ENCODE measurements at places on chromosomes 3 and 15. TPM values are rescaled to one million over a fixed set of nuclear protein-coding genes. Genes with fewer than 3 reads are reported as not detected.
A peak's percentile ranks its signal among the peaks of the same experiment; 100 is the strongest.

- no peaks in the 10 kb centered on the region for H3K27me3 ChIP-seq
- no peak overlapping the region for H3K4me3 ChIP-seq
- H3K27ac ChIP-seq: no peak overlapping the region
- DNase-seq: no peak
- no peaks in the 10 kb centered on the region for H3K36me3 ChIP-seq
Measured at GRCh38 chr3:115728013-115728412, 104.7 kb downstream of the GAP43 start.

GRCh38 chr3:153600896-153601295 is 438.9 kb downstream of the RAP2B start:
- no peaks in the 10 kb centered on the region for H3K4me1 ChIP-seq
- no peak for DNase-seq
- H3K4me3 ChIP-seq: no peak overlapping the region
- H3K27ac ChIP-seq: no peak overlapping the region

RLBP1 gene
- not detected for total RNA-seq

GRCh38 chr3:50380405-50381085 is 21.2 kb upstream of the TMEM115 start:
- H3K27me3 ChIP-seq: no peaks in the 10 kb centered on the region
- H3K4me3 ChIP-seq: no peak overlapping the region
- no peak overlapping the region for H3K27ac ChIP-seq
- DNase-seq: no peak
- H3K4me1 ChIP-seq: no peaks in the 10 kb centered on the region

- H3K27me3 ChIP-seq: no peaks in the 10 kb centered on the region
- H3K36me3 ChIP-seq: no peaks in the 10 kb centered on the region
- H3K4me3 ChIP-seq: no peak overlapping the region
- peak overlapping the region; percentile 45 for H3K27ac ChIP-seq
Measured at GRCh38 chr15:99120050-99120777, 15.3 kb downstream of the SYNM start.

UCN2 gene
- total RNA-seq: 1.7 TPM

CTXN2 gene
- total RNA-seq: not detected

LHFPL4 gene
- not detected for total RNA-seq

FBXO40 gene
- total RNA-seq: not detected

DNA sequence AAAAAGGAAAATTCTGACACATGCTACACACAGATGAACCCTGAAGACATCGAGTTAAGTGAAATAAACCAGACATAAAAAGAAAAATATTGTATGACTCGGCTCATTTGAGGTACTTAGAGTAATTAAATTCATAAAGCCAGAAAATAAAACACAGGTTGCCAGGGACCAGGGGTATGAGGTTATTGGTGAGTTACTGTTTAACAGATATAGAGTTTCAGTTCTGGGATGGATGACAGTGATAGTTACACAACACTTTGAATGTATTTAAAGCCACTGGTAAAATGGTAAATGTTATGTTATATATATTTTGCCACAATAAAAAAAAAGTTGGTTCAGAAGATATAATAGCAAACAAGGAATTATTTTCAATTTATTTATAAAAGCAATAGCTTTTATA is 436.1 kb upstream of the WNT5A start:
- H3K4me3 ChIP-seq: no peak overlapping the region
- H3K36me3 ChIP-seq: no peaks in the 10 kb centered on the region
- H3K4me1 ChIP-seq: no peaks in the 10 kb centered on the region
- H3K27me3 ChIP-seq: no peaks in the 10 kb centered on the region

GRCh38 chr3:30607032-30607833 is 832 bp downstream of the TGFBR2 start:
- peaks cover 29% of the 10 kb centered on the region for H3K4me1 ChIP-seq
- DNase-seq: peak; percentile 94
- H3K36me3 ChIP-seq: no peaks in the 10 kb centered on the region
- peak overlapping the region; percentile 94 for H3K4me3 ChIP-seq
- H3K27ac ChIP-seq: peak overlapping the region; percentile 99

ABCC5 gene
- total RNA-seq: 95.7 TPM

GRCh38 chr3:20905210-20905805 is 719.3 kb upstream of the SGO1 start:
- no peaks in the 10 kb centered on the region for H3K27me3 ChIP-seq
- DNase-seq: no peak
- H3K4me1 ChIP-seq: no peaks in the 10 kb centered on the region
- H3K36me3 ChIP-seq: no peaks in the 10 kb centered on the region
- H3K4me3 ChIP-seq: no peak overlapping the region

- no peak for DNase-seq
- H3K36me3 ChIP-seq: no peaks in the 10 kb centered on the region
- H3K4me1 ChIP-seq: no peaks in the 10 kb centered on the region
- no peak overlapping the region for H3K27ac ChIP-seq
Measured at GRCh38 chr3:167829071-167829470, 93.5 kb downstream of the SERPINI1 start.

- no peaks in the 10 kb centered on the region for H3K36me3 ChIP-seq
- H3K27ac ChIP-seq: no peak overlapping the region
- H3K4me1 ChIP-seq: no peaks in the 10 kb centered on the region
Measured at GRCh38 chr3:56826831-56827722, 25.3 kb upstream of the ARHGEF3 start.

DNA sequence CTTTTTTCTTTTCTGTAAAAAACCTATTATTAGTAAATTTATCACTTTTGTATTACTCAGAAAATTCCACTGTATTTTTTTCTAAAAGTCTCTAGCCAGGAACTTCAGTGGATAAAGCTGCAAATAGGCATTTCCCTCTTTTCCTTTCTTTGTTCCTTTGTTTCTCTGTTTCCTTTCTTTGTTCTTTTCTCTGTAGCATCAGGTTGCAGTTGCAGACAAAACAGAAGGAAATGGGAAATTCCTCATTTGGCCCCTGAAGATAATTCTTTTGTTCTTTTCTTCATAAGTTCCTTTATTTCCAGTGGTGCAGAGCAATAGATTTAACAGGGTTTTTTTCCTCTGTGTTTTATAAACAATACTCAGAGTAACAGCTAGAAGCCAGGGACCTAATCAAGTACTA is 416.5 kb downstream of the TBL1XR1 start:
- H3K27ac ChIP-seq: no peak overlapping the region
- H3K27me3 ChIP-seq: no peaks in the 10 kb centered on the region
- H3K36me3 ChIP-seq: no peaks in the 10 kb centered on the region

GRCh38 chr3:190541008-190541407 is 27.1 kb downstream of the IL1RAP start:
- H3K36me3 ChIP-seq: no peaks in the 10 kb centered on the region
- H3K4me1 ChIP-seq: no peaks in the 10 kb centered on the region
- no peak for DNase-seq
- no peak overlapping the region for H3K4me3 ChIP-seq
- no peaks in the 10 kb centered on the region for H3K27me3 ChIP-seq

- H3K36me3 ChIP-seq: no peaks in the 10 kb centered on the region
- H3K27me3 ChIP-seq: no peaks in the 10 kb centered on the region
- no peak for DNase-seq
- no peak overlapping the region for H3K4me3 ChIP-seq
- no peaks in the 10 kb centered on the region for H3K4me1 ChIP-seq
Measured at GRCh38 chr15:72105111-72105510, 12.8 kb downstream of the MYO9A start.

DNA sequence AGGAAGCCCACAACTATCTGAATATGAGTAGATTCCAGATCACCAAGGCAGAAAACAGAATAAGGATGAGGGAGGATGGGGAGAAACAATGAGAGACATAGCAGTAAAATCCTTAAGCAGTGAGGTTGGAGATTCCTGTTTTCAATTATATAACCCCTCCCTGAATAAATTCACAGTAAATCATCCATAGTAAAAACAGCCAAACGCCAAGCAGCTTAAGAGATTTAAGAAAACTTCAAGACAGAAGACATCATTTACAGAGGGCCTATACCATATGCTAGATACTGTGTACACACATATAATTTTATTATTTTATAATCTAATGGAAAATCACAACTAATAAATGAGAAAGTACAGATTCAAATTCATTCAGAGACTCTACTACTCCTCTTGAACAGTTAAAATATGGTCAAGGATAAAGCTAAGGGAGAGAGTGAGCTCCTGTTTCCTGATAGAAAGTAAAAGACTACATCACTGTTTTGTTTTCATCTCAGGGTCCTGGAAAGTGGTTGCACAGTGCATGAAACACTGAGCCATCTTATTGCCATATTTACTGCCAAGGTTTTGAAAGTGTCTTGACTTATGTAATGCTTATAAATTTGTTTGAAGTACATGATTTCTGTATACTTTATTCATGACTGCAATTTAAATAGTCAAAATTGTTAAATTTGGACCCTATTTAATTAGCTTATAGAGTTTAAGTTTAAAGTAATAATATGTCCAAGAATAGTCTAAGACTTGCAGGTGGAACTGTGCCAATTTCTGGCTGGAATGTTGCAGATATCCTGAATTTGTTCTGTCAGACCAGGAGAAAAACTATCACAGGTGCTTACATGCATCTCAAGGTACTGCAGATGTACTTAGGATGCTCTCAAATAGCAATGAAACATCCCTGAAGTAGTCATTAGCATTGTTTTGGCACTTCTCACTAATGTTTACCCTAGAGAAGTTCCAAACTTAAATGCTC is 141.4 kb downstream of the TBL1XR1 start:
- no peak for DNase-seq
- H3K27me3 ChIP-seq: no peaks in the 10 kb centered on the region
- no peaks in the 10 kb centered on the region for H3K36me3 ChIP-seq
- H3K27ac ChIP-seq: no peak overlapping the region
- no peak overlapping the region for H3K4me3 ChIP-seq

DNA sequence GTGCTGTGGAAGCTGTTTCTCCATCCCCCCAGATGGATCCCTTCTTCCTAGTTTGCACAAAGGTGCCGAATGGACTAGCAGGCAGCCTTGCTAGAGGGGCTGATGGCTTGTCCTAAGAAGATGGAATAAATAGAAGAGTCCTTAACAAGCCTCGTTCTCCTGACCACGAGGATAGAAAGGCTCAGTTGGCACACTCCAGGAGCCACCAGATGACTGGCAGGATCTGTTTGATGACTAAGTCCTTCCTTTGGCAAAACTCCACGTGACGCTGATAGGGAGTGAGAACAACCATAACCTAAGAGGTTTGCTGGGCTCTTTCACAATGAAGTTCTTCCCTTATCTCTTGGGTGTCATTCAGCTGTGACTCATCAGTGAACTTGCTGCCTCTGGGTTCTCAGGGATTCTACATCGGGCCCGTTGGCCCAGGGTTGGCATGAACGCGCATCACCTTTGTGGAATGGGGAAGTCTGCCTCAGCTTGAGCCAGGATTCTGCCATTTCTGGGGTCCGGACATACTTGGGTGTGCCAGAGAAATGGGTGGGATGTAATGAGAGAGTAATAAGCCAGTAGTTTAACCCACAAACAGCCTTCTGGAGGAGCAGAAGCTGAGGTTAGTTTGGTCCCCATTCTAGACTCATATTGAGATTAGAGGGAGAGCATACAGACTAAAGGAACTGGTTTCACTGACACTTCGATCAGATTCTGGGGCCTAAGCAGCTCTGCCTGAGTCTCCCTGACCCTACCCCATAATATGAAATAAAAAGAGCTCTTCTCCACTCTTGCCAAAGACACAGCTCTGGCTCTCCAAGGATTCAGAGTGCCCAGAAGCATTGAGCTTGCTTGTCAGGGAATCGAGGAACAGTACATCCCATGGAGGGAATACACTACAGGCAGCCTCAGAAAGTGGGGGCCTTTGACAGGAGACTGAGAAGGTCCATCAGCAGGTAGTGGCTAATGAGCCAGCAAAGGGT is 2.0 kb upstream of the MELTF start:
- DNase-seq: no peak
- peak overlapping the region; percentile 9 for H3K27ac ChIP-seq
- H3K4me3 ChIP-seq: no peak overlapping the region
- peaks cover 8% of the 10 kb centered on the region for H3K4me1 ChIP-seq

- H3K4me3 ChIP-seq: no peak overlapping the region
- no peaks in the 10 kb centered on the region for H3K36me3 ChIP-seq
- no peaks in the 10 kb centered on the region for H3K27me3 ChIP-seq
- DNase-seq: no peak
- no peaks in the 10 kb centered on the region for H3K4me1 ChIP-seq
Measured at GRCh38 chr3:197466586-197467399, 89.0 kb downstream of the BDH1 start.

- no peaks in the 10 kb centered on the region for H3K36me3 ChIP-seq
- H3K4me3 ChIP-seq: no peak overlapping the region
- H3K4me1 ChIP-seq: no peaks in the 10 kb centered on the region
- no peak for DNase-seq
Measured at GRCh38 chr3:117587416-117587815, 877.8 kb downstream of the TUSC7 start.

DUOX1 gene
- 0.54 TPM for total RNA-seq

TMEM266 gene
- not detected for total RNA-seq

- no peak for DNase-seq
- H3K4me3 ChIP-seq: no peak overlapping the region
- no peaks in the 10 kb centered on the region for H3K27me3 ChIP-seq
- no peak overlapping the region for H3K27ac ChIP-seq
- H3K36me3 ChIP-seq: no peaks in the 10 kb centered on the region
Measured at GRCh38 chr3:12750223-12750622, 8.8 kb downstream of the TMEM40 start.

TMEM207 gene
- not detected for total RNA-seq

DNA sequence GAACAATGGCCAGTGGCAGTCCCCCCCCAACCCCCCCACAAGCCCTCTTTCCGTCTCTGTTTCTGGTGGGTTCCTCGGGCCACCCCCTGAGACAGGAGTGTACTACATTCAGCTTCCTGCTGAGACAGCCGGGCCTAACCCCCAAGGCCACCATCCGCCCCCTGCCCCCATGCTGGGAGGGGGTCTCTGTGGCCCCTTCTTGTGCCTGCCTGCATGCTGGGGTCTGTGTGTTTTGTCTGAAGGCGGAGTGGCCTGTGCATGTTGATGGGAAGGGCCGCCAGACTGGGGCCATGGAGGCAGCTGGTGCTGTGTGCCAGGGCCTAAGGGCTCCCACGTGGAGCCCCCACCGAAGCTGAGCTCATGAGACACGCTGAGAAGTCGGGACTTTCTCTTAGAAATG is 26.6 kb downstream of the PLXNA1 start:
- no peak for DNase-seq
- no peak overlapping the region for H3K27ac ChIP-seq

GRCh38 chr3:136819392-136819730 is 435 bp downstream of the SLC35G2 start:
- H3K27ac ChIP-seq: peak overlapping the region; percentile 58
- peaks cover 9% of the 10 kb centered on the region for H3K4me1 ChIP-seq
- DNase-seq: no peak

PLIN1 gene
- total RNA-seq: 10.1 TPM

GRCh38 chr3:124584552-124585391 is 145.5 kb upstream of the UMPS start:
- H3K4me1 ChIP-seq: no peaks in the 10 kb centered on the region
- peak overlapping the region; percentile 43 for H3K27ac ChIP-seq
- peak overlapping the region; percentile 68 for H3K4me3 ChIP-seq
- no peaks in the 10 kb centered on the region for H3K36me3 ChIP-seq
- DNase-seq: peak; percentile 92

PRRT3 gene
- total RNA-seq: 1.9 TPM
